ENCODE measurements at places on chromosomes 4 and X.

- peak; percentile 88 for DNase-seq
Observed at GRCh38 chr4:185112104-185112503, 31.0 kb upstream of the SLC25A4 start.

- DNase-seq = no peak
Observed at GRCh38 chrX:9651737-9652136, 113.9 kb downstream of the GPR143 start.

DNA sequence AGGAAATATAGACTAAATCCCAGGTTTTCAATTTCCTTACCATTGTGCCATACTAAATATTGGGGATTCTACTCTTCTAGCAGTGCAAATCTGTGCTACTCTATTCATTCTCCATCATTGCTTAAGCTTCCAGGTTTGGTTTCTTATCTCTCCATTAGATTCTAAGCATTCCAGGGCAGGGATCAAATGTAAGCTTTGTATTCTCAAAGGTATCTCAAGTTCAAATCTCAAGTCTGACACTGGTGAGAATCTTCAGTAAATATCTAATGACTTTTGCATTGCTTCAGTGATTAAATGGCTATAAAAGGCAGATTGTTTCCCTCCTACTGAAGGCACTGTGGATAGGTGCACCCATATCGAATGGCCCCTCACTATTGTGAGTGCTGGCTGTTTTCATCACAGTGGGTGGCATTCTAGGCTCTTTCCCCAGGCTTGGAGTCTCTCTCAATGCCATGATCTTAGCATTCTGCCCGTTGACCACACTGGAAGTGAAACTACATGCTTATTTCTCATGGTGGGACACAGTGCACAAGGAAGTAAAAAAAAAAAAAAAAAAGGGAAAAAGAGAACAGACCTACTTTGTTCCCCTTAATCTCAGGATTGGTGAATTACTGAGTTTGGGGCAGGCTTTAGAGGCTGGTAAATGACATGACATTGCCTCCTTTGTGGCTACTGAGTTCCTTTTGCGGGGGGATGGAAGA is 28.7 kb downstream of the FAM9C start:
- no peak for DNase-seq

- no peak for DNase-seq
Observed at GRCh38 chr4:77072195-77072753, 3.5 kb downstream of the CCNI start.

- peak; percentile 1 for DNase-seq
Observed at GRCh38 chrX:95071052-95071451, 1397.0 kb downstream of the FAM133A start.

DNA sequence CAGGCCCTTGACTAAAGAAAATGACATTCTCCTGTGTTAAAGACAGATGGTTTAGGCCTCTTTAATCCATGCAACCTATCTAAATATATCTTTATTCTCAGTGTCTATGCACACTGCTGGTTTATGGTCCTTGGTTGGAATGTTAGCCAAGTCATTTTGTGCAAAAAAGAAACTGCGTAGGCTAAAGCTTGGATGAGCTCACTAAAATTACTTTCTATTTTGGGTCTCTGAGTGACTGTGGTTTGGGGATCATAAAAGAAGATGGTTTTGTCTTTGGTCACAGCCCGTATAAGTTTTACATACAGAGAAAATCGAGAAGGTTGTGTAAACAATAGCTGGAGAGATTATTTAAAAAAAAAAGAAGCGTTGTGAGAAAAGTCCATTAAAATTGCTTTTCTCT is 443.6 kb downstream of the UBE2NL start:
- peak; percentile 7 for DNase-seq

GRCh38 chr4:185903205-185903604 is 91.2 kb upstream of the SORBS2 start:
- no peak for DNase-seq

DNA sequence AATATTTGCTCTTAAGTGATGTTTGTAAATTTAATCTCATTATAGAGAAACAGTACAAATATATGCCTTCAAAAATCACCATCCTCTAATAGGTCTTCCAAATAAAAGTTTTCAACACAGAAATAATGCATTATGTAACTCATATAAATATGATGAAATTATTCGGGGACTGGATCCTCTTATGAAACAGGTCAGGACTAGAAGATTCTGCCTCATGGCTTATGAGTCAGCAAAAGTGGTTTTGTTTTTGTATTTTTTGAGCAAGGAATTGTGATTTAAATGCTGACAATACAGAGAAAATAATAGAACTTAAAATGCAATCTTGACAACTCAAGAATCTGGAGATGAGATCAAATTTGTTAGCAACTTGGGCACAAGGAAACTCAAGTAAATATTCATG is 179.7 kb upstream of the NDP start:
- peak; percentile 19 for DNase-seq

DNA sequence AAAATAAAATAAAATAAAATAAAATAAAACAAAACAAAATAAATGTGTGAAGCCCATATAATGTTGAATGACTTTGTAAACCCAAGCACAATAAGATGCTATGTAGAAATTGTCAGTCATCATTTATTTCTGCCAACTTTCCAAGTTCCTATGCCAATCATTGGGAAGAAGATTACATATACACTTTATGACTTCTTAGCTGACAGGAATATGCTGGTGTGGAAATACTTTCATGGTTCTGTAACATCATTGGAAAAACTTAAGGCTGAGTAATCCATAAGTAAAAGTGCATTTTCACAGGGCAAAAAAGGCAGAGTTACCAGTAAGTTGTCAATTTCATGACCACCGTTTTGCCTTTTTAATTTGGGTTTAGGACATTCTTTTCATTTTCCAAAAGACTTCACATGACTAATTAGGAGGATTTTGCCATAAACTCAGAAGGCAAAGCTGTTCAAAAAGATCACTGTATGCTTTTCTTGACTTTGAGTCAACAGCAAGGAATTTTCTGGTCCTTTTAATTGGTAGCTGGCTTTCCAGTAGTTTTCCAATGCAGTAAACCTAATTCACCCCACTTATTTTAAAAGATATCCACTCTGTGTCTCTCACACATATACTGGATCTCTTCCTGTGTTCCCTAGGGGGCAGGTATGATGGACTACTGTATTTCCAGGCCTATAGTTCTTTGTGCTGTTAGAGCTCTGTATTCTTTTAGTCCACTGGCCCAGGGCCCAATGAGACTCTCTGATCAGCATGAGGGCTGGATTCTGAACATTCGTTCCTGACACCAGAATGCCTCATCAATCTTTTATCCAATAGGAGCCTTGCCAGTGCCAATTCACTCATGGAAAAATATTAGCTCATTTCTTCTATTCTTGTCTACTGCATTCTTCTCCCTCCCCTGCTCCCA is 26.2 kb upstream of the SCRG1 start:
- peak; percentile 67 for DNase-seq

DNA sequence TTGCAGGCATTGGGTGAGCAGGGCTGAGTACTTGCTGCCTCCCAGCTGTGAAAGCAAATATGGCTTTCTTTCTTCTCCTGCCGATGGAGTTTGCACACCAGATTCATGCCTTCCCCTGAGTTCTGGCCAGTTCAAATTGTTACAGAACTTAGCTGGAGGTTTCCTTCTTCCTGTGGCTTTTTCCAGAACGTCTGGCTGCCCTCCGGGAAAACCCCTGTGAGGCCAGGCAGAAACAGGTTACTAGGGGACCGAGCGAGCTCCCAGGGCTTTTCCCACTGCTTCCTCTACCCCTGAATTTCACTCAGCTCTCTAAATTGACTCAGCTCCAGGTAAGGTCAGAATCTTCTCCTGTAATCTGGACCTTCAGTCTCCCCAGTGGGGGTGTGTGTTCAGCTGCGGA is 482.4 kb downstream of the C4orf33 start:
- DNase-seq = no peak

GRCh38 chrX:133771086-133771646 is 214.2 kb downstream of the GPC3 start:
- DNase-seq = no peak

- peak; percentile 6 for DNase-seq
Observed at GRCh38 chrX:103248553-103248952, 6.4 kb downstream of the TCEAL8 start.

- no peak for DNase-seq
Observed at GRCh38 chrX:11648705-11649519, 16.8 kb downstream of the ARHGAP6 start.

DNA sequence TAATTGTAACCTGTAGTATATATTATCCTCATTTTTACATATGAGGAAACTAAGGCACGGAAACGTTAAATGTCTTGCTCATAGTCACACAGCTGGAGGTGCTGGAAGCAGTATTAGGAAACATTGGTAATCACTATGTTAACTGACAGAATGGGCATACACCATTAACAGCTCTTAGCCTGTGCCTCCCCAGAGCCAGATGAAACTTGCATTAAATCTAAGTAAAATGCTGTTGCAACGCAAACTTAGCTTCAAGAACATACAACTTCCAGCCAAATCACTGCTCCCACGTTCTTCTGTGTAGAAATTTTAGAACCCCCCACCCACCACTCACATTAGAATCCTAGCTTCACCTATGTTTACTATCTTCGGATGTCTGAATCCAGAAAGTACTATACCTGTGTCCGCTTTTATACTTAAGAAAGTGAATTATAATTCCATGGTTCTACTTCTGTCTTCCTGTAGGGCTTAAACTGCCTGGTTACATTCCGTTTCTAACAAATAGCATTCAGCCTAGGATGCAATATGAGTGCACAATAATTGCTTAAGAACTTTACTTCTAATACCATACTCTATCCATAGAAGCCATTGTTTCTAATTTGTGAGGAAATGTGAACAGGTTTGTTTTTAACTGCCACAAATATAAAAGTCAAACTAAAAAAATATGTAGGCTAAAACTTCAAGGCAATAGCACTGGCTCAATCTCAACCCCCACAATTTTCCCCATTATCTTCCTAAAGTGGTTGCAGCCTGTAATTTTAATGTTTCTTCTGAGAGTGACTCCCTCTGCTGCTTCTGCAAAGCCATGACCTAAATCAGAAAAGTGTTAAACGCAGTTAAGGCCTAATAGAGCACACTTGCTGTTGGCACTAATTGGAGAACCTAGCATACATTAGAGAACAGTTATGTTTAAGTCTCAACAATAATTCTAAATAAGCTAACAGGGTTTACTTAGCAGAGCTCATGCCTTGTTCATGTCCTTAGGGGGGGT is 4.4 kb downstream of the UNC5C start:
- DNase-seq = no peak

DNA sequence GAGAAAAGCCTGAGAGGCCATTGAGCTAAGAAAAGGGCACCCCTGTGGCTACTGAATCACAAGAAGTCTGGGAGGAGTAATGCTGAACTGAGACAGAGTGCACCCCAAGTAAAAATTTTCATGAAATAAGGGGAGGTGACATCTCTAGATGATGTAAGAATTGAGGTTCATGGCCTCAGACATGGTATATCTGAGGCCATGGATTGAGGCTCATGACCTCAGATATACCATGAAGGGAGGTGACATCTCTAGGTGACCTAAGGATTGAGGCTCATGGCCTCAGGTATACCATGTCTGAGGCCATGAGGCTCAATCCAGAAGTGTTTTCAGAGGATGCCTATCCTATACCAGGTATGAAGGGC is 560.9 kb downstream of the INPP4B start:
- DNase-seq = no peak

- DNase-seq = no peak
Observed at GRCh38 chr4:8295471-8295870, 25.9 kb downstream of the HTRA3 start.

DNA sequence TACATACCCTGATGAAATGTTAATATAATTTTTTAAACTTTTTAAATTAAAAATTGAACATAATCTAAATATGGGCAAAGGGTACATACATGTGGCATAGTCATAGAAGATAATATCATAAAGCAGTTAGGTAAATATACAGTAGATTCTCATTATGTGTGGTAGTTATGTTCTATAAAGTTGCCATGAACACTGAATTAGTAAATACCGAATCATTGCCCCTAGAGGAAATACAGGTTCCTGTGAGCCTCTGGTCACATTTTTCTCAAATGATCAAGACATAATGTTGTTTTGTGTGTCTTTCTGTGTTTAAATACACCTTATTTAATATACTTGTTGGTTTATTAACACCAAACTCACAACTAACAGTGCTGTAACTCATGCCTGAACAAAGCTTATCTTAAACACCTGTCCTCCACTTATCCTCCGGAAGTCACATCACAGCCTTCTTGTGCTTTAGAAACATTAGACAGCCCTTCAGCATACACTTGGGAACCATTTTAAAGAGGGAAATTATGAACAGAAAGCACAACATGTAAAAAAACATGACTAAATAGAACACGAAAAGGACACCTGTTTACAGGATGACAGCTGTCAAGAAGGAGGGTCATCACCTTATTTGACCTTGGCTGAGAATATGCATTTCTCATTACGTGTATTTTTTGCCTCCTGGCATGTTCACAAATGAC is 169.4 kb upstream of the NAP1L5 start:
- no peak for DNase-seq
